ENCODE measurements at places on chromosomes 2 and 18. TPM values are rescaled to one million over a fixed set of nuclear protein-coding genes. Genes with fewer than 3 reads are reported as not detected.

GNLY gene
- total RNA-seq: not detected

DNA sequence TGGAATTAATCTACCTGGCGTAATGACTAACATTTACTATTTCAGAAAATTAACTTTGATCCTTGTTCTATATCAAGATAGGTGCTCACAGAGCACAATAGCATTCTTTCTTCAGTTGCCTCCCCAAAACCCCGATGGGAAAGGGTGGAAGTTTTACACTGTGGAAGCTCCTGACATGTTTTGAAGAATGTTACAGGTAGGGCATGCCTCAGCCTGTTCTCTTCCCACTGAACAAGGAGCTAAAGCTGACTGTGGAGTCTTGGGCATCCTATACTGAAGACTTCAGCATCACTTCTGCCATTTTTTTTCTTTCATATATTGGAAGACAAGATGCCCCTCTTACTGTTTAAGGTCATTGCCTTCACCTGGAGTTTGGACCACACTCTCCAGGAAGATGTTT, 211.2 kb downstream of the SPP2 start:
- no peak for DNase-seq

DNA sequence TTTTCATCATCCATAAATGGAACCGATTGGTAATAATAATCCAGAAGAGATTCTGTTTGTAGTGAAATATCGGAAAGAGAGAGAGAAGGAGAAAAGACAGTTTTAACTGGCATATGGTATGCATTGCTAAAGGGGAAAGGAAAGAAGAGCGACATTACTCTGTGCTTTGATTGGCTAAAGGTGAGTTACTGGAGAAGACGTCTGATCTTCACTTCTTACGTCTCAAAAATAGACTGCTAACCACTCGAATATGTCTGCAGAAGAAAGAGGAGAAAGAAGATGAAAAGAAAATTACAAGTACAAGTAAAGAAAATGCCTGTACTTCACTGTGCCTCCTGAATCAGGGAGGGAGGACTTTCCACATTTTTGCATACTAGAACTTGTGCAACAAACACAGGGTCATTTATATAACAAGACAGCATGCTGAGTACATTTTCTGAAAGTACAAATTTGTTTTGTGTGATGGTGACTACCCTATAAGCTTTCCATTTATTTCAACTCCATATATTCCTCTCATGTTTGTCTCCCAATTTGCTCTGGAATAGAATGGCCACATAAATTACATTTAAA, 787.2 kb downstream of the RNF144A start:
- DNase-seq: no peak

DNA sequence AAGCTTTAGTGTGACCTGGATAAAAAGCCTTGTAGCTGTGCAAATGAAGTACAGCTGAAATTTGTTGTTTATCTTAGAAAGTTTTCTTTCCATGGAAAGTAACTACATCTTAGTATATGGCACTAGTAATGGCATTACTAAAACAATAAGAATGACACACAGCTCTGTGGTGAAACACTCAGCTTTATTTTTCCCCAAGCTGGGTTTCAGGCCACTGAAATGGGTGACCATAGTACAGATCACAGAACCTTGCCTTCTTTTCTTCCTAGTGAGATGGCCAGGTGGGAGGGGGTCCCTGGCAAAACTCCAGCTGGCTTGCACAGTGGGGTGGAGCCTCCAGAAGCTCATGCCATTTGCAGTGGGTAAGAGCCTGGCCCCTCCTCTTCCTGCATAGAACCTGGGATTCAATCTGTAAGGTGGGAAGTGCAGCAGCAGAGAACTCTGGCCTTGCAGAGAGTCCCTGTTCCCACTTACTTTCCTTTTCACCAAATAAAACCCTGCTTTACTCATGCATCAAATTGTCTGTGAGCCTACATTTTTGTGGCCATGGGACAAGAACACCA, 17.6 kb upstream of the GRP start:
- no peak for DNase-seq

- DNase-seq: no peak
Observed at GRCh38 chr2:197647961-197648690, 27.3 kb downstream of the RFTN2 start.

- no peak for DNase-seq
Observed at GRCh38 chr2:181904022-181904632, 12.6 kb downstream of the ITPRID2 start.

DNA sequence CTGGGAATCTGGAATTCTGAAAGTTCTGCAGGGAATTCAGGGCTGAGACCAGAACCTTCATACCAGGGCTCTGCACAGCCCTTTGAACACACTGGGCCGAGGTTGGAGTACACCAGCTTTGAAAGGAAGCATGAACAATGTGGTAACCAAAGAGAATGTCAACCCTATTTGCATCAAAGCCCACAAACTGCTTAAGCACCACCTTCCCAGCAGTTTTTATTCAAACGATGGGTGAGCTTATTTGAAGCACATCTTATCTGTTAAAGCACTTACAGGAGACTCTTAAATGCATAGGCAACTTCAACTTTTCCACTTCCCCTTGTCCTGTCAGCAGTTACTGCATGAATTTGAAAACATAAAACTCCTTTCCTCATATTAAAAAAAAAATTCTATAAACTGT, 96.6 kb downstream of the TXNL1 start:
- DNase-seq: no peak

CRYGC gene
- not detected for total RNA-seq

GRCh38 chr2:78845664-78846185, 179.8 kb upstream of the REG3G start:
- DNase-seq: no peak

RPL37A gene
- 2,774 TPM for total RNA-seq

HSPD1 gene
- total RNA-seq: 143 TPM

- peak; percentile 59 for DNase-seq
Observed at GRCh38 chr2:149068996-149069888, 30.7 kb downstream of the LYPD6B start.

Measured in urinary bladder (tissue), 4 donors.